ENCODE measurements at places on chromosomes 2 and 18.

DNA sequence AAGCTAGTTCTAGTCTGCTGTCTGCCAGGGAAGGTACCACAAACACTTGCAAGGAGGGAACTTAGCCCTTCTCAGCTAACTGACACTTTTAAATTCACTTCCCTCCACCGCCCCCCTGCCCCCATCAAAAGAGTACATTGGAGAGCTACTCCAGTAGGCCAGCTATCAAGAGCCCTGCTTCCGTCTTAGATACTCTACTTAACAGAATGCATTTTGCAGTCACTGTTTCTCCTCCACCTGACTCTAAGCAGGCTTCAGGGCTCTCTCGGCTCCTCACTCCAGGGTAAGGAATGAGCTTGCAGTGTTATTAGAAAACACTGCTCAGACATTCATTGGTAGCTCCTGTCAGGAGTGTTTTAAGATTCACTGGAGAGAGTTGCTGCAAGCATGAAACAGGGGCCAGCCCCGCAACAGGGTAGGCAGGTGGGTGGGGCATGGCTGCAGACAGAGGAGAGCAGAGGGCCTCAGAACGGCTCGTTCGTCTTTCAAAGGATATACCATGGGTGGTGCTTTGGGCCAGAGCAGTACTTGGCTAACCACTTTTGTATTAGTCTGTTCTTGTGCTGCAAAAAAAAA, 35.3 kb upstream of the PDCL3 start:
- no peak for DNase-seq

GRCh38 chr2:96233436-96233835, 24.8 kb upstream of the STARD7 start:
- no peak for DNase-seq

GRCh38 chr18:3151399-3152264, 68.1 kb downstream of the MYOM1 start:
- no peak for DNase-seq

GRCh38 chr2:130251873-130252620, 53.8 kb upstream of the TUBA3E start:
- no peak for DNase-seq

- DNase-seq: no peak
Observed at GRCh38 chr2:63500398-63500797, 87.9 kb downstream of the WDPCP start.

Data from bone marrow (tissue), 2 donors.